ENCODE measurements at places on chromosomes 16 and 17.

GRCh38 chr17:7992516-7992915 lies 9.9 kb upstream of the GUCY2D start:
- DNase-seq: no peak

GRCh38 chr16:89605186-89605970 lies 8.1 kb upstream of the DPEP1 start:
- DNase-seq: no peak

DNA sequence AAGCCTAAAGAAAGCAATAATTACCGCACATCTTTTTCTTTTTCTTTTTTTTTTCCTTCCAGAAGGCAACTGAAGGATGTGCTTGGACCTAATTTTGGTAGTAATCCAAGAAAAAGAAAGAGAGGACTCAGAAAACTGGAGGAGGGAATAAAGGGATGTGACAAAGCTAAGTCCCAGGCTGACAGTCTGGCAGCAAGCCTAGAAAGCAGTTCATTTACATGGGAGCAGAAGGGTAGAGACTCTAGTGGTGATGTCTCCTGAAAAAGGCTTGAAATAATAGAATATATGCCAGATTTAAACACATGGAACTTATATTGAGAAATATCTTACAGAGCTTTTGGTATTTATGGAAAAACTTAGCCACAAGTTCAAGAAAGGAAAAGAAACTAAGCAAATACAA lies 101.0 kb upstream of the SHISA6 start:
- DNase-seq: no peak

DNA sequence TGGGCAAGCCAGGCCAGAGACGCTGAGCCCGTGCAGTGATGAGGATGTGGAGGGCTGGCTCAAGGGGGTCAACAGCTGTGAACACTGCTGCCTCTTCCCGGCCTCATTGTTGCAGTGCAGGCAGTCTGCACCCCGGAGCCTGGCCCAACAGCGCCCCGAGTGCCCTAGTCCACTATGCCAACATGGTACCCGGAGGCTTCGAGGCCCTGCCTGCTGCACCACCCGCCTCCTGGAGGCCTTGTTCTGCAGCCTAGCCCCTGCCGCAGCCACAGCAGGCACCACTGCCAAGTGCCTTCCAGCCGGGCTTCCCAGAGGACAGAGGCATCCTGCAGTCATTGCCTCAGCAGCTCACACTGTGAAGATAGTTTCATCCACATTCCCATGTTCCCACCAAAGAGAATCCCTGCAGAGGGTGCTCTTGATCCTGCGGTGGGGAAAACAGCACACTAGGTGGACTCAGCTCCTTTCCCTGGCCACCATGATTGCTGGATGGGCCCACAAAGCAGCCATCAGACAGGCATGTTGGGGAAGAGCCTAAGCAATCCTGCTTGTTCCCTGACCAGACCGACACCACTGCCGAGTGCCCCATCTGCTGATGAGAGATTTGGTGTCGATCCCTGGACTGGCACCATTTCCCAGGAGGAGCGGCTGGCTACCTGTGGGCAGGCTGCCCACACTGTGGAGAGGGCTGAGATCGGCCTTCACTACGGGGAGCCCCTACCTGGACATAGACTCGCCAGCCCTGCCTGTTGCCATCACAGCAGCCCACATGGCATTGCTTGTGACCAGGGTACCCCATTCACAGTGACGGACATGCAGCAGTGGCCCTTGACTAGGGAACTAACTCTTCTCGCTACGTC lies 44.9 kb downstream of the USP22 start:
- DNase-seq: no peak

DNA sequence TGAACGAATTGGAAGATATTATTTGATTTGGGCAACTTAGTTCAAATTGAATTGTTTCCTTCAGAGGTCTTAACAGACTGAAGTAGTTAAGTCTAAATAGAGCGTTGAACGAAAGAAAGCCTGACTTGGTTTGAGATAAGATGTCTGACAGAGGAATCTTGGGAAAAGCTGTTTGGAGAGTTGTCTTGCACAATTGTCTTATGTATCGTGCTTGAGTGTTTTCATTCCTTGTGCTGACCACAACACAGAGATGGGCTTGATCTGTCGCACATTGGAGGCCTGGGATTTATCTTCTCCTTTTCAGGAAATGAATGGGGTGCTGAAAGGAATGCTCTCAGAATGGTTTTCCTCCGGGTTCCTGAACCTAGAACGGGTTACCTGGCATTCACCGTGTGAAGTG lies 7.8 kb downstream of the MLYCD start:
- no peak for DNase-seq

DNA sequence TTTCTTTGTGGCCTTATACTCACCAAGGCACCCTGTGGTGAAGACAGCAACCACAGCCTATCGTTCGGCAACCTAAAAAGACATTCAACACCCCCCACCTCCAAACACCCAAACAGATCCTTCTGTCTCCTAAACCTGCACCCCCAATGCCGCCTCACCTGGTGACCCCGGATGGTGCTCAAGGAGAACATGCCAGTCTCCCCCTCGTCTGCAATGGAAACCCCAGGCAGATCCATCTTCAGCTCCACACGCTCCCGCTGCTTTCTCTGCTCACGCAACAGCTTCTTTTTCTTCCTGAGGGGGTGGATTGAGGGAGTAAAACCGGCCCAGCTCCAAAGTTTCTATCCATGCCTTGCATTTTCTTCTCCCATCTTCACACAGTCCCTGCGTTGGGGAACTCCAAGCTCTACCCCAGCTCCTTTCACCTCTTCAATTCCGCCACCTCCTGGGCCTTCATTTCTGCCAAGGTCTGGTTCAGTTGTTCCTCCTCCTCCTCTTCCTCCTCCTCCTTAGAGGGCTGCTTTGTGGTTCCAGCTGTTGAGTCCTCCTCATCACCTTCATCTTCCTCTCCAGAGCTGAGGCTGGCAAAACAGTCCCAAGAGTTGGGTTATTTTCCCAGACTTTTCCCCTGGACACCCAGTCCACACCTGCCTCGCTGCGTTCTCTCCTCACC lies 3.4 kb upstream of the PSMC5 start:
- DNase-seq: no peak

DNA sequence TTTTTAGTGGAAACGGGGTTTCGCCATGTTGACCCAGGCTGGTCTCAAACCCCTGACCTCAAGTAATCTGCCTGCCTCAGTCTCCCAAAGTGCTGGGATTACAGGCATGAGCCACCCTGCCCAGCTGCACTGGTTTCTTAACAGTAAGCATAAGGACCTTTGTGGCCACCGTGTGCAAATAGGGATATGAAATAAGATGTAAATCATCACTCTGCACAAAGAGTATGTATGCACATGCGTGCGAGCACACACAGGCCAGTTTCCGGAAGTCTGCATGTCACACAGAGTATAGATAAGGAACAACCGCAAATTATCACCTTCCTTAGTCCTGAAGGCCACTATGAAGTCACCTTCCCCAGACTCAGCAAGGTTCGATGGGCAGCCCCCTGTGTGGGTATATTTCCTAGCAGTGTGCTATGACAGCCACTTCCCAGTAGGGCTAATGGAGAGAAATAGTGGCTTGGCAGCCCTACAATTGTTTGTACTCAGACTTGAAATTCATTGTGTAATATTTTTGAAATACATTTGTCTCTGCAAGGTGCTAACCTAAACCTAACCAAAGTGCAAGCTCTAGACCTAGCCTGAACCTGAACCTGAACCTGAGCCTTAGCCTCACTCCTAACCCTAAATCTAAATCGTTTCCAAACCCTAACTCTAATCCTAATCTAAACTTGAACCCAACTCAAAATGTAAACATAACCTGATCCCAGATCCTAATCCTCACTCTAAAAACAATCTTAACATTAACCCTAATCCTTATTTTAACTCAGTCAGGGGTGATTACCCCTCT lies 48.4 kb upstream of the SKAP1 start:
- peak; percentile 52 for DNase-seq

- no peak for DNase-seq
These were observed 28.9 kb downstream of the WFDC1 start for GRCh38 chr16:84323606-84324005.

- DNase-seq: no peak
These were observed 106.3 kb upstream of the HLF start for GRCh38 chr17:55158439-55158838.

GRCh38 chr17:38420518-38420917 lies 7.7 kb upstream of the ARHGAP23 start:
- no peak for DNase-seq

- DNase-seq: no peak
These were observed 8.8 kb upstream of the CNOT1 start for GRCh38 chr16:58638148-58639036.

DNA sequence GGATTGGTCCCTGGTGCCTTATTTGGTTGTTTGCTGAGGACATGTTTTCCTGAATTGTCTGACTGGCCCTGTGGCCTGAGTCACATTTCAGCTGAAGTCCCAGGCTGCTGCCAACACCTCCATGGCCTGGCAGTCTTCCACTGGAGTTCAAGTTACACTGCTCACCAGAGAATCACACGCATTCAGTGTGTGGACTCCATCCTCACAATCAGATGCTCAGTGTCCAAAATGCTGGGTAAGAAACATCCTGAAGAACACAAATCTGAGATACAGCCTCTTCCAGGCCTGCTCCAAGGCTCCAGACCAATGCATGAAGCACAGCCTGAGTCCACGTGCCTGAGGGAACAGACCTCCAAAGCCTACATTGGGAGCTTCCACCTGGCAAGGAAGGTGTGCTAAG lies 19.2 kb downstream of the CD300LB start:
- DNase-seq: no peak

DNA sequence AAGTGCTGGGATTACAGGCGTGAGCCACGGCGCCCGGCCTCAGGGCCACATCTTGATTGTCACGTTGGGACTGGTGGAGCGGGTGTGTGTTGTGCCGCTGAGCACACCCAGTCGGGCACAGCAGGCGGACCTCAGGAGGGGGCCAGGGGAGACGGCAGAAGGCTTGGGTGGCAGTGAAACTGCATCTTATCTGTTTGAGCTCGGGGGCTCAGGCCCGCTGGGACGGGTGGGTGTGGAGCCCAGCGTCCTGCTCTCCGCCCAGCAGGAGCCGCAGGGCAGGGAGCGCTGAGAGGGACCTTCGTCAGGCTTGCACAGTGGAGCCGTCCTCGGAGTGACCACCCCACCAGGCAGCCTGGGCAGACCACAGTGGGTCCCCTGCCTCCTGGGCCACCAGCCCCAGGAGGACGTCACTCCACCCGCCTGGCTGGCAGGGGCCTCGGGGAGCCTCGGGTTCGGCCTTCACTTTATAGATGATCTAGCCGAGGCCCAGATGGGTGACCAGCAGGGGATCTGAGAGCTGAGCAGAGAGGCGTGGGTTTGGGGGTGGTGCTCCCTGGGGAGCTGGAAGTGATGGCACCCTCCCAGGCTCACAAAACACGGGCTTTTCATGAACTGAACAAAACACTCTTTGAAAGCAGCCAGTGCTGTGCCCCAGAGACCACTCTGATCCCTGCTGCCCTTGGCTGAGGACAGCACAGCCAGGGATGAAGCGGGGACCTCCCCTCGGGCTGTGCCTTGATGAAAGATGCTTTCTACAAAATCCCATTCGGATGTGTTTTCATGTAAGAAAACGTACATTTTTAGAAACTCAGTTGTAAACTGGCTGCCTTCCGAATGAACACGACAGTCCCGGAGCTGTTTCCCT lies 181.1 kb downstream of the SEC14L1 start:
- DNase-seq: no peak

GRCh38 chr16:77859493-77860232 lies 71.3 kb downstream of the VAT1L start:
- DNase-seq: no peak

DNA sequence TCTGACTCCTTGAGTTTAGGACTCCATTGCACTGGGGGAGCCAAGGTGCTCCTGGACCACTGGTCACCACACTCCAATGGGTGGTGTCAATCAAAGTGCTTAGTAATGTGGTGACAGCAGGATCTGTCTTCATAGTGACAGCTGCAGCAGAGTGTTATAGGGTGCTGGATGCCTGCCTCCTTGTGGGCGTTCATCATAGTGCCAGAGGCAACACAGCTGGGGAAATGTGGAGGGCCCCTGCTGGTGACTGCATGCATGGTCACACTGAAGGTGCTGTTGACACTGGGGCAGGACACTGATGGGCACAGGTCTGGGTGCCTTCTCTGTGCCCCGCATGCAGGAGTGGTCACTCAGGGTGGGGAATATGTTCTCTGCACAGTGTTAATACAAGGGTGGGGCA lies 177.5 kb upstream of the CDH8 start:
- no peak for DNase-seq

GRCh38 chr16:82331974-82332750 lies 162.1 kb upstream of the MPHOSPH6 start:
- DNase-seq: no peak

DNA sequence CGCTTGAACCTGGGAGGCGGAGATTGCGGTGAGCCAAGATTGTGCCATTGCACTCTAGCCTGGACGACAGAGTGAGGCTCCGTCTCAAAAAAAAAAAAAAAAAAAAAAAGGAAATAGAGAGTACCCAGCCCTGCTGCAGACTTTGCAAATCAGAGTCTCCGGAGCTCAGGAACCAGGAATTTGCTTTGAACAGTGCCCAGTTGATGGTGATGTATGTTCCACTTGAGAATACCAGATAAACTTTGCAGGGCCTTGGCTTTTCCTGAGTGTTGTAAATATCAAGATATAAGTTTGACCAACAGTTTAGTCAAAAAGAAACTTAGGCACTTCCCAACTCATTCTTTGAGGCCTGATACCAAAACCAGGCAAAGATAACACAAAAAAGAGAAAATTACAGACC lies 30.6 kb upstream of the MAP3K14 start:
- DNase-seq: no peak

DNA sequence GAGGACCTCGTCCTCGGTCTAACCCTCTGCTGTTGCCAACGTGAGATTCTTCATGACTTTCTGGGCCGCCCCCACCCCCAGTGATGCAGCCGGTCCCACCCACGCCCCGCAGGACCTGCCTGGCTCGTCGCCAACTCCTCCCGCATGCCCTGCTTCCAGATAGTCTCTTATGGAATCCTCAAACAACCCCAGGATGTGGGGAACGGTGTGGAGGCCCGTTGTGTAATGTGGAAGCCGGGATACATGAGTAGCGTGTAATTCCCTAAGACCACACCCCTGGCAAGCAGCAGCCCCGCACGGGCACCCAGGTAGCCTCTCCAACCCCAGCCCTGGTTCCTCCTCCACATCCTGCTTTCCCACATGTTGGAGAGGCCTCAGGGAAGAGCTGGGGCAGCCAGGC lies 275.9 kb downstream of the C16orf95 start:
- DNase-seq: no peak

- DNase-seq: peak; percentile 70
These were observed at the start of gene LASP1NB for GRCh38 chr17:38925263-38925995. TSS of gene LASP1NB (plus strand) at chr17:38925614.

DNA sequence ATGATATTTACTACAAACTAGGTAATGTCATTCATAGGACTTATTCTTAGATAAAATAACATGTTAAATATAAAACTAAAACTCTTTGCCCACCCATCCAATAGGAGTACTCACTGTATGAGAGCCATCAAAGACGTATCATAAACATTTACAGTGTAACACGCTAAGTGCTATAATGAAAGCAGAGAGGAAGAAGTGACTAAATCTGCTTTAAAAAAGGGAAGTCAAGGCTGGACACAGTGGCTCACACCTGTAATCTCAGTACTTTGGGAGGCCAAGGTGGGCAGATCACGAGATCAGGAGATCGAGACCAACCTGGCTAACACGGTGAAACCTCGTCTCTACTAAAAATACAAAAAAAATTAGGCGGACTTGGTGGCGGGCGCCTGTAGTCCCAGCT lies 32.4 kb downstream of the SPAG9 start:
- no peak for DNase-seq

Measured in stimulated activated naive CD8-positive, alpha-beta T cell treated with anti-CD3 and anti-CD28 coated beads, Interleukin-15, amount 100 ng/mL, for 72 hours (primary cell).